ENCODE measurements at places on chromosomes 3 and 15. TPM values are rescaled to one million over a fixed set of nuclear protein-coding genes. Genes with fewer than 3 reads are reported as not detected.

DNA sequence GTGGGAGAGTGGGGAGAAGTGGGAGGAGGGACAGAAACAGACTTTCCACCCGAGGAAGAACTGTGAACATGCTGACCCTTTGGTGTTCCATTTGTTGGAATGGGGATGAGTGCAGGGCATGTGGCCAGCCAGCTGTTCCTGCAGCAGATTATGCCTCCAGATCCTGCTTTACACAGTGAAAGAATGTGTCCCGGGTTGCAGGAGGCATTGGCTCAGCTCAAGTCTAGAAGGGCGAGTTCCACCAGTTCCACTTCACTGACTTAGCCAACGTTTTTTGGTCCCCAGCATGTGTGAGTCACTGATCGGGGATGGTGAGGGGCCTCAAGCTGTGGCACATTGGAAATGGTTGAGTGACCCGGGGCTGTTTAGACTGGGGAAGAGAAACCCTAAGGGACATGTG is 307.0 kb upstream of the ROPN1 start:
- DNase-seq: no peak

GRCh38 chr3:58924578-58924977 is 125.2 kb downstream of the CFAP20DC start:
- no peak for DNase-seq

GRCh38 chr3:194137506-194138474 is 1.8 kb downstream of the HES1 start:
- peak; percentile 65 for DNase-seq

IL12A gene
- 3.3 TPM for total RNA-seq

DNA sequence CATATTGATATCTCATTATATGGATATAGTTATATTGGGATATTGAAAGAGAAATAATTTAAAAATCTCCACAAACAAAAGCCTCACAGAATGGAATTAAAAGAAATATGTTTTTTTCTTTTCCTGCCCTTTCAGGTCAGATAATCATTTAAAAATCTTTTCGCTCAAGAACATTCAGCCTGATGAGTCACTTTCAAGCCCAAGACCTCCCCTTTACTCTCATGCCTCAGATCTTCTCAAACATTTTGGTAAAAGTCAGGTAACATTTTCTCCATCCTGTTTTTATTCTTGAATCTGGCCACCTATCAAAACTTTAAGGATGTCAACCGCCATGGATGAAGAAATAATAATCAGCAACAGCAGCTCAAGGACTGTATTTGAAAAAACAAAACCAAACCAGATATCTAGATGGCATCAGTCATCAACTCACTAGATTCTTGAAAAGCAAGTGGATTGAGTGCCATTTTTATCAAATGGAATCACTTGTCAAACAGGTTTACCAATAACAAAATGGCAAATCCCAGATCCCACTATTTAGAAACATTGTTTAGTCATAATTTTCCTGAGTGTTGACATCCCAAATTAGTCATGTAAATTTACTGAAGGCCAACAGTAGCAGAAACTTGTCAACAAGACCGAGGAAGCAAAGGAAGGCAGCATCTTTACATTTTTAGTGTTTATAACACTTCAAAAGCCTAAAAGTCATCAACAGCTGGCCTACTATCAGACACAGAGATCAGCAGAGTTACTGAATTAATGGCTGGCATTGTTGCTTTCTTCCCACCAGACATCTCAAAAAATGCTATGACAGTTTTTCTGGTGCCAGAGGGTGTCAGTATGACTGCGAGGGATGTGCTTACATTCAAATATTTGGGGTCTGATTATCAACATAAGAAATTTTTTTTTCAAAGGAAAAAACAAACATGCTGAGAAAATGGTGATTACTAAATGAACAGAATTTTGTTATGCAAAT is 444.7 kb downstream of the MAGI1 start:
- DNase-seq: no peak

DNA sequence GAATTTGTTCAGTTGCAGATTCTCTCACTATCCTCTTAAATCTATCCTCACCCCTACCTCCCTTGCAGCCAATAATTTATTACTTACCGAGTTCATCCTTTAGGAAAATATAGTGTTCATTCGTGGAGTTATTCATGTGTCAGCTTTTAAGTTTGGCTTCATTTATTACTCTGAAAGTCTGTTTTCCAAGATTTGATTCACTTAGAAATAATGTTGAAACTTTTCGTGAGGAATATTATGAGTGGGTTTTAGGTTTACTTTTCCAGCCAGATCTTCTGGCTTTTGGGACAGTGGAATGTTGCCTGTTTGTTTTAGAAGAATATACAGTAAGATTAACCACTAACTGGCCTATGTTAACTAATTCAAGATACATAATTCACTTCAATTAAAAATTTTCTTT is 161.0 kb upstream of the CGNL1 start:
- DNase-seq: no peak

- DNase-seq: no peak
Measured at GRCh38 chr3:178257491-178257890, 278.7 kb upstream of the KCNMB2 start.

DNA sequence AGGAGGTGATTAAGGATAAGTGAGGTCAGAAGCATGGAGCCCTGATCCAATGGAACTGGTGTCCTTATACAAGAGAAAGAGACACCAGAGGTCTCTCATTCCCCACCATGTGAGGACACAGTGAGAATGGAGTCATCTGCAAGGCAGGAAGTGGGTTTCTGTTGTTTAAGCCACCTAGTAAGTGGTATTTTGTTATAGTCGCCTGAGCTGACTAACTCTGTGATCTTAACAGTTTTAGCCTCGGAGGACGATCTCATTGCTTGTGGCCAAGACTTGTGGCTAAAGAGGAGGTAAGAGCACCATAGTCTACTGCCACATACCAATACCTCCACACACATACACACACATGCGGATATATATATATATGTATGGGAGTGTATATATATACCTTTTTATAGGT is 73.8 kb downstream of the MCTP2 start:
- DNase-seq: peak; percentile 64

- DNase-seq: no peak
Measured at GRCh38 chr3:171824116-171824515, 13.8 kb upstream of the PLD1 start.

NEK10 gene
- total RNA-seq: 0.80 TPM

GRCh38 chr15:86743283-86743903 is 663.7 kb downstream of the AGBL1 start:
- DNase-seq: peak; percentile 24

- no peak for DNase-seq
Measured at GRCh38 chr3:178454726-178455125, 81.5 kb upstream of the KCNMB2 start.

- no peak for DNase-seq
Measured at GRCh38 chr3:98734306-98734705, 28.8 kb upstream of the ST3GAL6 start.

GRCh38 chr3:132006605-132007204 is 28.1 kb downstream of the CPNE4 start:
- DNase-seq: no peak

KBTBD12 gene
- 0.12 TPM for total RNA-seq

GRCh38 chr15:93072011-93072410 is 17.0 kb downstream of the RGMA start:
- DNase-seq: no peak

DNA sequence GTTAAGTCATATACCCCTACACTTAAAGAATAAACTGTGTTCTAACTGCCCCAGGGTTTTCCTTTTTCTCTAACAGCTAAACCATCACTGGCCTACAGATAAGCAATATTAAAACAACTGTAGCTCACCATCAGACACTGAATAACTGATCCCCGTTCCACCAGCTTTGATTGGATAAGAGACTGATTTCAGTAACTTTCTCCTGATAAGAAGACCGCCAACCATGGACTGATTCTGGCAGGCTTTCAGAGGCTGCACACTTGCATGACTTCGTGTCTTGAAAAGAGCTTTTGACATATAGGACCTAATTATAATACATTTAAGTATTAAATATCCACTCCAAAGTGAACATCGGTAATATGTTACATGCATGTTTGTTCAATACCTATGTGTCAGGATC is 15.3 kb upstream of the CEP97 start:
- no peak for DNase-seq

ZNF501 gene
- total RNA-seq: 1.7 TPM

GRCh38 chr3:58607816-58608215 is 30.6 kb upstream of the FAM107A start:
- no peak for DNase-seq

DNA sequence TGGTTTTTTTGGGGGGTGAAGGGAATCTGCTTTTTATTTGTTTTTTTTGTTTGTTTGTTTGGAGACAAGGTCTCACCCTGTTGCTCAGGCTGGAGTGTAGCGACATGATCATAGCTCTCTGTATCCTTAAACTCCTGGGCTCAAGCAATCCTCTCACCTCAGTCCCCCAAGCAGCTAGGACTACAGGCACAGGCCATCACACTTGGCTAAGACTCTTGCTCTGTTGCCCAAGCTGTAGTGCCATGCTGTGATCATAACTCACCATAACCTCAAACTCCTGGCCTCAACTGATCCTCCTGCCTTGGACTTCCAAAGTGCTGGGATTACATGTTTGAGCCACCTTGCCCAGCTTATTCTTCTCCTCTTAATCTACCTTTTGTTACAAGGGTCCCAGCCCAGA is 31.8 kb downstream of the GPR176 start:
- DNase-seq: no peak

GRCh38 chr3:58539626-58540025 is 2.6 kb upstream of the ACOX2 start:
- DNase-seq: no peak

- DNase-seq: no peak
Measured at GRCh38 chr3:33883951-33884561, 85.6 kb downstream of the PDCD6IP start.

LAMB2 gene
- total RNA-seq: 1.2 TPM

GHSR gene
- 0.63 TPM for total RNA-seq

DNA sequence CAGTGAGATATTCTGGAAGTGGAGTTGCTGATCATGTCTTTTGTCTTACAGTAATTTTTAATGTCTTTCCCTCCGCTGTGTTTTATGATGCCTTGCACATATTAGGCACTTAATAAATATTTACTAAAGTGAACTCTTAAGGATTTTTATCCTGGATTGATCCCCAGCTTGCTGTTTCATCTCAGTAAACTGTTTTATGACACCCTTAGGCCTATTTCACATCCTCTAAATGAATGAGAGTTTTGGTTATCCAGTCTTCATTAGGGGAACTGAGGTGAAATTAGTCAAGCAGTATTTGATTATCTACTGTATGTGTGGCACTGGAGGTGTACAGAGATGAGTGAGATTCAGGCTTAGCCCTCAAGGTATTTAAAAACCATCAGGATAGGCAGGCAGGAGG is 19.8 kb downstream of the CHCHD6 start:
- DNase-seq: no peak

DNA sequence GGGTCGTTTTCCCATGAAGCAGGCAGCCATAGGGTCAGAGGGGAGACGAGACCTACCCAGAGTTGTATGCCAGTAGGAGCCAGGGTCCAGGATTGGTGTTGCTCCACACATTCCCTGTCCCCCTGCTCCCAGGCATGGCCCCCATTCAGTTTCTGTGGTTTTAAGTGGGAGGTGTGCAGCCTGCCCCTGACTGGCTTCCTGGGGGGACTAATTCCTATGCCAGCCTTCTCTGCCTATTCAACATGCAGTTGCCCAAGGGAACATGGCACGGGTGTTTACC is 126.3 kb downstream of the EEFSEC start:
- DNase-seq: no peak

- no peak for DNase-seq
Measured at GRCh38 chr3:72888546-72889309, 882 bp downstream of the GXYLT2 start.

IRAK2 gene
- 28.2 TPM for total RNA-seq

Data from natural killer cell (primary cell).